ENCODE measurements at places on chromosomes 5 and 9. TPM values are rescaled to one million over a fixed set of nuclear protein-coding genes. Genes with fewer than 3 reads are reported as not detected.
A peak's percentile ranks its signal among the peaks of the same experiment; 100 is the strongest.

The CDKN2A gene
- total RNA-seq: 0.11 TPM

- DNase-seq: no peak
These were observed 1.1 kb upstream of the CEP78 start for GRCh38 chr9:78234810-78235209.

DNA sequence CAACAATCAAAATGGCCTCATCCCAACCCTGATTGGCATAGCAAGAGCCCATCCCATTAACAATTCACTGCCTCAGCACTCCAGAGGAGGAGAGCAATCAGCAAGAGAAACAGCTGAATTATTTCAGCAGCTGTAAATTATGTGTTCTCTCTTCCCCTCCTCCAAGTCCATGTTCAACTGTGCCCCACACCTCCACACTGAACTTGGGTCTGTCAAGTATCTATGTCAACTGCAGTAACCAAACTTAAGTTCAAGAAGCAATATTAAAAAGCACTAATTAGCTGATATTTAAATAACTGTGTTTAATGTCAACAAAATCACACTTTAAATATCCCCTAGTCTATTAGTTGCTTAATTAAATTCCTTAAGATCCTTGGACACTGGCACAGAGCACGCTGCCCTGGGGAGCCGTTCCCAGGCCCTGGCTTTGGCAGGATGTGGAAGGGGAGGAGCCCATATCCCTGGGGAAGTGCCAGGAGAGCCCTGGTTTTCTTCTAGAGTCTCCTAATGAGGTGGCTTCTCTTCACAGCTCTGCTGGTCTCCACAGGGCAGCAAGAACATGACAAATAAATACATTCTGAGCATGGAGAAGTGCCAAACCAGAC lies 50.6 kb downstream of the SIL1 start:
- peak; percentile 67 for DNase-seq

DNA sequence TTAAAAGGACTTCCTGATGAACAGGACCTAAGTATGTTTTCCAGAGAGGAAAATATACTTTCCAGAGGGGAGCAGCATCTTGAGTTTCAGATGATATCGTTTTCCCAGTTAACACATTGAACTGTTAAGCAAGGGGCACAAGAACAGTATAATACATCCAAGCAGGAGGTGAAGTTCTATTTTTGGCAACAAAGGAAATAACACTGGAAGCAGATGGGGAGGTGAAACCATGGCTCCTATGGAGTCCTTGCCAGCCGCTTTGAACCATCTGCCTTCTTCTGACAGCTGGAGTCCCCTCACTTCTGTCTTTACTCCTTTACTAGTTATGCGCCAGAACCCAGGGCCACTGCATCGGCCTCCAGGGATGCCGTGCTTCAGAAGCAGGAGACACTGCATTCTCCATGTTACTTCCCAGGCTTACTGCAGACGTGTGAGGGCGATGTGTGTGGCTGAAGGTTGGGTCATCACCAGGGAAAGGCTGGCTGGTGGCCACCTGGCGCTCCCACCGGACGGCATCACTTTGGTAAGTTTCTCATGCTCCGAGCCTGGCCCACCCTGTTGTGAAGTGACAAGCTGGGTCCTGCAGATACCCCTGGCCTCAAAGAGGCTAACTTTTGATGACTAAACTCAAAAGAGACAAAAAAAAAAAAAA lies 77.8 kb downstream of the TTLL11 start:
- DNase-seq: no peak

DNA sequence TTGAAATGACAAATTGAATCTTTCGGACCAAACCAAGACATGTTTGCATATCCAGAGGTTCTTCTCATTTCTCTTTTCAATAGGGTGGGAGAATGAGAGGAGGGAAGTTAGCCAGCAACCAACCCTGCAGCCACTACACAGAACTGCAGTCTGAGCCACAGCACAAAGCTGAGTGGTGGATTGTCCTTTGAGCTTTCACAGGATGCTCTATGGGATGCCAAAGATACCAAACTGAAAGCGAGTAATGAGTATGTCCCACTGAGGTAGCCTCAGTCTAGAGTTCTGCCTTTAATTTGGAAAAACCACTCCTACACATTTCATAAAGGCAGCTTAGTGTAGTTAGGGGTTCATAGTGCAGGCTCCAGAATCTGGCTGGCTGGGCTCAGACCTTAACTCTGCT lies 114.9 kb downstream of the MARCHF3 start:
- DNase-seq: no peak

DNA sequence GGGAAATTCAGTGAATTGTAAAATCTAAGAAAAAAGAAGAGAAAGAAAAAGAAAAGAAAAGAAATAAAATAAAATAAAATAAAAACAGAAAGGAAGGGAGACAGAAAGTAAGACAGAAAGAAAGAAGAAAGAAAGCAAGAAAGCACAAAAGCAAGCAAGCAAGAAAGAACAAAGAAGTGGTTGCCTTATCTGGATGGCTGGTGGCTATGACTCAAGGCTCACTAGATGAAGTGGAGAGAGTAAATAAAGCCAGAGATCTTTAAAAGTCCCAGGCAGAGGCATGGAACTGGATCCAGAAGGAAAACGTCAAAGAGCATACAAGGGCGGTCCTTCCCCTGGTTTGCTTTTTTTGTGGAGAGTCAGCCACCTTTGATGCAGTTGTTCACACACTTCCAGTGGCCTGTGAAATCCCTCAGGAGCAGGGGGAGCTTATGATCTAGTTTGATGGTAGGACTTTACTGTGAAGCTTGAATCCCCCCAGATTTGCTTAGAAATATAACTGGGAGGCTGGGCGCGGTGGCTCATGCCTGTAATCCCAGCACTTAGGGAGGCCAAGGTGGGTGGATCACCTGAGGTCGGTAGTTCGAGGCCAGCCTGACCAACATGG lies 176.7 kb upstream of the HMHB1 start:
- DNase-seq: no peak

The ZNF354C gene
- total RNA-seq: 27.2 TPM

GRCh38 chr5:4453655-4454054 lies 686.5 kb upstream of the ADAMTS16 start:
- DNase-seq: no peak

The FEM1C gene
- total RNA-seq: 46.1 TPM

DNA sequence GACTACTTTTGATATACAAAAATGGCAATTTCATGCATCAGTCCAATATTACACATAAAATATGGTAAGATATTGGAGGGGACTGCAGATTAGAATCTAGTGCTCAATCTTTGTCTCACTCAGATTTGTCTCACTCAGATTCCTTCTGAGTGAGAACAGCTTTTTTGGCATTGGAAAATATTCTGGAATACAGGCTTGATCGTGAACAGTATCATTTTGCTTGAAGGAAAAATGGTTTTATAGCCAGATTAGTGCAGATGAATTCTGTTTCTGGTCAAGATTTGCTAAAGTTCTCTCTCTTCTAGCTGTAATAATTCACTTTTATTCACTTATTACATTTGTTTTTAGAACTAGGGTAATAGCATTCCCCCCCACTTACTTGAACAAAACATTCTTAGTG lies 51.2 kb downstream of the MAN2A1 start:
- DNase-seq: no peak

DNA sequence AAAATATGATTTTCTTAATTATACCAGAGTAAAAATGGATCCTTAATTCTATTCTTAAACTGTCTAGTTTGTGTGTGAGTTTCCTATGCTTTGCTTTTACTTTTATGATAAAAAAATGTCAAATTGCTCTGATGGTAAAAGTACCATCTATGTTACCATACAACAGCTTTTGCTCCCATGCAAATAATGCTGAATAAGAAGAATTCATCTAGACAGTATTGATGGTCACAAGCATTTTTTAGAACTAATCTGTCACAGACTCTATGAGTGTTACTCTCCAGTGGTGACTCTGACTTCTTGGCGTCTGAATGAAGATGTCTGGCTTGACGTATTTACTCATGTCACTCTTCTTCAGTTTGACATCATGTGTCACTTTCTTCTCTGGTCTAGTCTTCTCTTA lies 608.1 kb upstream of the RORB start:
- DNase-seq: no peak

All from spinal cord (tissue), 10 donors.